ENCODE measurements at places on chromosomes 6 and 20. TPM values are rescaled to one million over a fixed set of nuclear protein-coding genes. Genes with fewer than 3 reads are reported as not detected.
A peak's percentile ranks its signal among the peaks of the same experiment; 100 is the strongest.

DNA sequence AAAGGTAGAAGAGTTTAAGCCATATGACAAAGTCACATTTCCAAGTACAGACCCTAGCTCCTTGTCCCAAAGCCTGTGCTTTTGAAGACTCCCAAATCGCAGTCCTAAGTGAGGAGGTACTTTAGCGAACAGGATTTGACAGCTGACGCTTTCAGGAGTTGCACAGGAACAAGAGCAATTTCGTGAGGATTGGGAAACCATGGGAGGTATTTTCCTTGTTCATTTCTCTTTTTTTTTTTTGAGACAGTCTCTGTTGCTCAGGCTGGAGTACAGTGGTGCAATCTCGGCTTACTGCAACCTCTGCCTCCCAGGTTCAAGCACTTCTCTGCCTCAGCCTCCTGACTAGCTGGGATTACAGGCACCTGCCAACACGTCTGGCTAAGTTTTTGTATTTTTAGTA lies 150.6 kb downstream of the MTHFD1L start:
- DNase-seq: no peak

GRCh38 chr6:137664183-137664582 lies 170.0 kb upstream of the OLIG3 start:
- DNase-seq: no peak

GRCh38 chr6:52653151-52653550 lies 17.8 kb upstream of the TMEM14A start:
- DNase-seq: no peak

GRCh38 chr6:10809098-10809497 lies 29.2 kb downstream of the MAK start:
- DNase-seq: no peak

GRCh38 chr6:26555505-26556262 lies 17.5 kb downstream of the HMGN4 start:
- DNase-seq: no peak

DNA sequence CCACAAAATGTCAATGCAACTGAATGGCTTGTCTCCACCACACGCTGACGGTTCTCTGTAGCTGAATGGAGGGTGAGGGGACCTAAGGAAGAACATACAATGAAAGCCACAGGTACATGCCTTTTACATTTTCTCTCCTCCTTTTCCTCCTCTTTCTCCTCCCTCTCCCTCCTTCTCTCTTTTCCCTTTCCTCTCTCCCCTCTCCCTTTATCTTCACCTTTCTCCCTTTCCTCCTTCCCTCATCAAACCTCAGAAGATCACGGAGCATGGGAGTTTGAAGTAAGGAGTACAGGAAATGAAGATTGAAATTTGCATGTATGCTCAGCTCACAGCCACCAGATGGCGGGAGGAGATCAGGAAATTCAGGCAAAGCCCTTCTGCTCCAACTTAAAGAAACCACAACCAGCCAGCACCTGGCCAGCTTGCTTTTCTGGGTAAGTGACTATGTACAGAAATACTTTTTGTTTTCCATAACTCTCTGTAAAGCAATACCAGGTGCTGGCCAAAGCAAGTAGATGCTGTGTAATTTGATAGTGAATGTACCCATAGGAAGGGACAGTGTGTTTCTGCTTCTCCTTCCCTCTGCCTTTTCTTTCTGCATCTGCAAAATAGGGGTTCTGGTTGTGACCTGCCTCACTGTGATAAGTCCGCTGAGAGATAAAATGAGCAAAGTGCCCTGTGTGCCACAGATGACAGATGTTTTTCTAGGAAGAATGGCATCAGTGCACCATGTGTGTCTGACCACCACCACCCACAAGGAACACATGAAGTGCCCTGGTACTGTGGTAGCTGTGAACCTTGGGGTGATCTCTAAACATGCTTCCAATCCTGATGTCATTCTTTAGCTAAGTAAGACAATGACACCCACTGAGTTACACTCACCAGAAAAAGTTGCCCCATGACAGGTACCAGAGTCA lies 18.6 kb upstream of the FOXO3 start:
- peak; percentile 79 for DNase-seq

The GJA1 gene
- total RNA-seq: 0.09 TPM

The CFB gene
- 0.43 TPM for total RNA-seq

The FOXS1 gene
- not detected for total RNA-seq

Measured in activated CD8-positive, alpha-beta T cell treated with anti-CD3 and anti-CD28 coated beads for 36 hours (primary cell).